SK-N-SH (cell line): ENCODE measurements at places on chromosomes 3 and 15. TPM values are rescaled to one million over a fixed set of nuclear protein-coding genes. Genes with fewer than 3 reads are reported as not detected.

GRCh38 chr3:129892857-129893580 is 492 bp downstream of the TMCC1 start:
- peak; percentile 89 for DNase-seq

DNA sequence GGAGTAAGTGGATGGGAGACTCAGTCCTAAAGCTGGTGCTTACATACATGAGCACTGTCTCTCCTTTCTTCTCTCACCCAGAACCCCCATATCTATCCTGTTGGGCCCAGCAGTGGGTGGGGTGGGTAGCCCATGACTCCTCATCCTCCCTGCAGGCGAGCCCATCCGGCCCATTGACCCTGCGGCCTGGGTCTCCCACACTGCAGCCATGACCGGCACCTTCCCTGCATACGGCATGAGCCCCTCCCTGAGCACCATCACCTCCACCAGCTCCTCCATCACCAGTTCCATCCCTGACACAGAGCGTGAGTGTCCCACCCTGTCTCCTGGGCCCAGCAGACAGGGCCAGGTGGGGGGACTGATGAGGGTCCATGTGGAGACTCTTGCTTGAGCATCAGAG is 8.0 kb upstream of the AP2M1 start:
- no peak for DNase-seq

GOLGA6L25 gene
- not detected in 2 replicates for polyA plus RNA-seq

- peak; percentile 79 for DNase-seq
Observed at GRCh38 chr3:53680028-53680427, 166.2 kb downstream of the CHDH start.

DNA sequence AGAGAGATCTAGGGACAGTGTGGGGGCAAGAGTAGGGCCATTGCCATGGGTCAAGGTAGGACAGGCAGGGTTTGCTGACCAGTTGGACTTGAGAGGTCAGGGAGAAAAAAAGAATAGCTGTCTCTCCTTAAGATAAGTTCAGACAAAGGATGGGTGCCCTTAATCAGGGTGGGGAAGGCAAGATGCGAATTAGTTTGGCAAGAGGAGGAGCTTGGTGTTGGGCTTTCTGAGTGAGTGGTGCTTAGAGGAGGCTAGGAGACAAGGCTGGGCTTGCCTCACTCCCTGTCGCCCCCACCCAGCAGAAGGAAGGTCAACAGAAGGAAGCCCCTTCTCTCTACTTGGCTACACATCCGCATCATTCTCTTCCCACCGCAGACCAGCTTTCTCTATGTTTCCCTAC is 53.9 kb upstream of the CTDSPL start:
- DNase-seq, result no peak

DNA sequence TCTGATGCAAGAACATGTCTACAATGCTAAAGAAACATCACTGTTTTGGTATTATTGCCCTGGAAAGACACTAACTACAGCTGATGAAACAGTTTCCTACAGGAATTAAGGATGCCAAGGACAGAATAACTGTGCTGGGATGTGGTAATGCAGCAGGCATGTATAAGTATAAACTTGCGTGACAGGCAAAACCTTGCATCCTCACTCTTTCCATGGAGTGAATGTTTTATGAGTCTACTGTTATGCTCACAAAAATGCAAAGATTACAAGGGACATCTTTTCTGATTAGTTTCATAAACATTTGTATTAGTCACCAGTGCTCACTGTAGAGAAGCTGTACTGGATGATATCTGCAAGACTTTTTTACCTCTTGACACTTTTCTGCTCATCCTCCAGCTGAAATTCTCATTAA is 143.6 kb downstream of the NAALADL2 start:
- no peak for DNase-seq

- peak; percentile 16 for DNase-seq
Observed at GRCh38 chr3:134486577-134487041, 752 bp downstream of the CEP63 start.

- no peak for DNase-seq
Observed at GRCh38 chr3:41159588-41160189, 39.6 kb upstream of the CTNNB1 start.

WNT5A gene
- 27.1 and 30.7 TPM in 2 replicates for polyA plus RNA-seq

DNA sequence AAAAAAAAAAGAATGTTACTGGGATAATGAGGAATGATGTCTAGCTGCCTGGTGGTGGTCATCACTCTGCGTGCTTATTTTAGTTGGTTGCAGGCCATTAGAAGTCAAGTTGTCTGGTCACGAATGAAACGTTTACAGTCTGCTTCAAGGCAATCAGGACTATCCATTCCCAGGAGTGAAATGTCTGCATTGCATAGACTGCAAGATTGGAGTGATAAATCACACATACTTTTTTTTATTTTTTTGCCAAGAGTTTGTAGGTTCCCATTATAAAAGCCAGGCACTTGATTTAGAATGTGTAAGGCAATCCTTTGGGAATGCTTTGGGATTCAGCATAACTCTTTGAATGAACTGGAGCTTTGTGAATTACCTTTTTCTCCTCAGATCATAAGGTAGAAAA is 132.3 kb downstream of the STAC start:
- no peak for DNase-seq

DNA sequence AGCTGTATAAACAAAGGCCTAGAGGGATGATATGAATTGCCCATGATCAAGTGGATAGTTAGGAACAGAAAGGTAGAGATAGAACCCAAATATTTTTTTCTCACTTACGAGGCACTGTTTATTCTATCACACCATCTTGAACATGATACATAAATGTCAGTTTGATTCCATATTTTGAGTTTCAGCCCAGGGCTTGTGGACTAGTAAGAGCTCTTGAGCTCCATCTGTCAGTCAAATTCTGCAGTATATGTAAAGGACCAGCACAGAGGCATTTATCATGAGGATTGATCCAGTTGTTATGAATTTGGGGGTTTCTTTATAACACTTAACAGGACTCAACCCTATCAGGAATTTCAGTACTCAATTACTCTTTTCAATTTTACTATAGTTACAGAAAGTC is 4.8 kb downstream of the SLC27A2 start:
- DNase-seq, result no peak

DNA sequence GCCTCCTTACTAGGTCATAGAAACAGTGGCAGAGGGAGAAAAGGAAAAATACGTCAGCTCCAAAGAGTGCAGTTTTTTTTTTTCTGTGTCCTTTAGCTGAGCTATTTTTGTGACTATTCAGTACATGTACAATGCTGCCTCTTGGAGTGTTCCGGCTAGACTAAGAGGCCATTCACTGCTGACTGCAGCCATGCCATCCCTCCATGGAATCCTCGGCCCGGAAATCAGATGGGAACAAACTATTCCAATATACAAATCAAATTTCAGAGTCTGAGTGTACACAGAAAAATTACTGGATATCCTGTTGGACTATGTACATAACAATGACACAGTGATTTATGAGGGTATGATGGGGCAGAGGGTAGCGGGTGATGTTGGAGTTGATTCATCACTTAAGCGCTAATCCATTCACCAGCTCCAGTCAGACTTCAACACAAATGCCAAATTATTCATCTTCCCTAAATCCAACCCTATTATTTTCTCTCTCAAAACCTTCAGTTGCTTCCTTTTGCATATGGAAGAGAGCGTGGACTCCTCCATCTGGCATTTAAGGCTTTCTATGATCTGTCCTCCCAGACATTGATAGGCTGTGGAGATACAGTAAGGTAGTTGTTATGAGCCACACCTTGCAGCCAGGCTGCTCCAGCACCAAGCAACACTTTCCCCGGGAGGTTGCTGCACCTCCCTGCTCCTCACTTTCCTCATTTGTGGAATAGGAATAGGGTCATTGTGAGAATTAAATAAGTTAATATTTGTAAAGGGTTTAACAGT is 109.1 kb downstream of the LPP start:
- no peak for DNase-seq

C3orf80 gene
- polyA plus RNA-seq, result 0.02 TPM in 1 of 2 replicates, not detected in the other
